HFFc6 (cell line): ENCODE measurements at places on chromosomes 2 and 18. TPM values are rescaled to one million over a fixed set of nuclear protein-coding genes. Genes with fewer than 3 reads are reported as not detected.

The TMEM198 gene
- total RNA-seq = 2.2 to 2.7 TPM (median 2.5 TPM) in 3 replicates

DNA sequence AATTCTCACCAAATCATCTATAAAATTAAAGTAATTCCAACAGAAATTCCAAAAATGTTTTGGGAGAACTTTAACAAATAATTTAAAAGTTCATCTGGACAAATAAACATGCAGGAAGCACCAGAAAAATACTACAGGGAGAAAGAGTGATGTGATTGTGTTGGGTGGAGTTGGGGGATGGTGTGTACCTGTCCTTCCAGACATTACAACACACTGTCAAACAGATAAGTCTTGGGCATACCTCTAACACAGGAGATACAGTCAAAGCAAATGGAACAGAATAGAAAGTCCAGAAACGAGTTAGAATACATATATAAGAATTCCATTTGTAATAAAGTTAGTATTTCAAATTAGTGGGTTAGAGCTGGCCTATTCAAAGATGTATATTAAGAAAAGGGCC is 22.6 kb downstream of the METTL8 start:
- DNase-seq = no peak

The ADCYAP1 gene
- total RNA-seq = not detected in 2 replicates

- no peak for DNase-seq
Observed at GRCh38 chr2:156333274-156333950, 891 bp upstream of the NR4A2 start.

The UGT1A9 gene
- not detected in 3 replicates for total RNA-seq
